GM23248 (cell line): ENCODE measurements at places on chromosomes 1 and 21.

- DNase-seq = peak; percentile 40
Observed at GRCh38 chr1:19374083-19374801, 62.1 kb downstream of the SLC66A1 start.

- no peak for DNase-seq
Observed at GRCh38 chr1:93029317-93029716, 49.8 kb upstream of the MTF2 start.

DNA sequence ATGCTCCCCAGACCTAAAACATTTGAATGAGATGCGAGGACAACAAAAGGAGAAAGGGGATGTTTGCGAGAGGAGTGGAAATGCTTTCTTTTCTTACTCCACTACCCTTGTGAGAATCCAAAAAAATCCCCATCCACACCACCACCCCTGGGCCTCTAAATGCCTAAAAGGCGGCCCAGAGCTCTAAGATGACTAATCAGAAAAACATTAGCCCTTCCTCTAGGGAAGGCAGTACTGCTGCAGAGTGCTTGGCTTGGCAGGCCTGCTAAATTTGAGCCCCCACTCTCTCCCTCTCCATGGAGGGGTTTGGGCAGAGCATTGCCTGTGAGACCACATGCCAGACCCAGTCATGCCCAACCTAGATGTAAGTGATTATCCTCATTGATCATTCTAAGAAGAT, 347.9 kb downstream of the USH2A start:
- peak; percentile 44 for DNase-seq

DNA sequence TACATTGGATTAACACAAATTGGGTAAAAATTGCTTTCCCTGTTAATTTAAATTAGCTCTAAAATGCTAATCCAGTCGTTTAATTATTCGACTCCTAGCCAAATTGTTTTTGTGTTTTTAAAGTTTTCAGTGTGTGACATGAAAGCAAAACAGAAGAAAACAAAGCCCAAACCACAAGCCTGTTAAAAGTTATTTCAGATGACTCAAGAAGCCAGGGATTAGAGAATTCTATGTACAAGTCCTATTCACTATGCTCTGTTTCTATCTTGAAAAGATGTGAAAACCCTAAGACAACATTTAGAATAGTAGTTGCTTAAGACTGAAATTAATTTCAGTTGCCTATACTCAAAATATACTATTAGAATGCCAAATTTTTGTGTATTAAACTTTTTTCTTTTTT, 294.8 kb upstream of the ADAMTS5 start:
- DNase-seq = no peak

DNA sequence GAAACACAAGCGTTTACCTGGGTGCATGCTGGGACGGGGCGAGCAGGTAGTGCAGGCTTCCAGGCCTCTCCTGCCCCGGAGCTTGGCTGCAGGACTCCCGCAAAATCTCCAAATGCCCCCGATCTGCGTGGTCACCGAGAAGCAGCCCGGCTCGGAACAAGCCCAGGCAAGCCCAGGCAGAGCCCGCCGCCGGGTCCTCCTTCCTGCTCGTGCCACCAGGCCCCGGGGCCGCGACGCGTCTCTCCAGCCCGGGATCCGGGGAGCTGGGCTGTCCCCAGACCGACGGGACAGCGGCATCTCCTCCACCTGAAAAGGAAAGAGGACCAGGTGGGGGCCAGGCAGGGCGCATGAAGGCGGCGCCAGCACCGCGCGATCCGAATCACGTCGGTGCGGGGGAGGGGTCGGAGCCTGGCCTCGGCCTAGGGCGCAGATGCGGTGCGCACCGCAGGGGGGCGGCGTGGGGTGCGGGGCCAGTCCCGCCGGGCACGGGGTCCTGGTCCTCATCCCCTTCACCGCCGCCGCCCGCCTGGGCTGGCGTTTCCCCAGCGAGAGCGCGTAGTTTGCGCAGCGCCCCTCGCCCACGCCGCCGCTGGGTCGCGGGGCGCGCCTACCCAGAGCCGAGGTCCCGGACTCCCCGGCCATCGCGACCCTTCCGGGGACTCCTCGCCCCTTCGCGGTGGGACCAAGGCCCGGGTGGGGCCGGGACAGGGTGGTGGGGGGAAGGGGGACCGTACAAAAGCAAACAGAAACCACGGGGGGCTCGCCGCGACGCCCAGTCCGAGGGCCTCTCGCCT, 52.4 kb upstream of the H6PD start:
- peak; percentile 72 for DNase-seq

DNA sequence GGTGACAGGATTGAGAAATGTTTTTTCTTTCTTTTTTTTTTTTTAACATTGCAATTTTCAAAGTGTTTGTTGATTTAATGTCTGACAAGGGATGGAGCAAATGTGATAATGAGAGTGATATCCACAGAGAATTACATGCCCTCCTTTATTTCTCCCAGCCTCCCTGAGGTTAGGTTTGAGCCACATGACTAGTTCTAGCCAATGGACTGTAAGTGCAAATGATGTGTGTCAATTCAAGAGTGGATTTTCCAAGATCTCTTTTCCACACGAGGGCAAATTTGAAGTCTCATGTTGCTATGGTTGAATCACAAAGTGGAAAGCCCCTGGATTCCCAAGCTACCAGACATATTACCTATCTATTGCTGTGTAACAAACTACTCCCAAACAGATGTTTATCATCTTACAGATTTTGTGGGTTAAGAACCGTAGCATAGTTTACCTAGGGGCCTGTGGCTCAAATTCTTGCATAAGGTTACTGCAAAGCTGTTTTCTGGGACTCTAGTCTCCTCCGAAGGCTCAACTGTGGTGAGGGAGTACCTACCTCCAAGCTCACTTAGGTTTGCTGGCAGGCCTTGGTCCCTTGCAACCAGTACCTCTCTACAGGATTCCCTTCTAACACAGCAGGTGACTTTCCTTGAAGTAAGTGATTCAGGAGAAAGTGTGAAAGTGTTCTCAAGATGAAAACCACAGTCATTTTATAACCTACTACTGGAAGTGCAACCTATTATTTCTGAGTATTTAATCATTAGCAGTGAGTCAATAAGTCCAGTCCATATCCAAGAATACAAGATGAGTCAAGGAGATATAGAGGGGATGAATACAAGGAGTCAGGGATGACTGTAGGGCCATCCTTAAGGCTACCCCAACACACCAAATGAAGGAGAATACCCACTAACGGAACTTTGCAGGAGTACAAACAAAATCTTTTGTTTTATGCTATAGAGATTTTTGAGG, 533.6 kb downstream of the PTPRC start:
- peak; percentile 11 for DNase-seq
